ENCODE measurements at places on chromosomes 5 and 9.

- DNase-seq: no peak
Observed at GRCh38 chr5:10583663-10584572, 20.0 kb downstream of the ANKRD33B start.

DNA sequence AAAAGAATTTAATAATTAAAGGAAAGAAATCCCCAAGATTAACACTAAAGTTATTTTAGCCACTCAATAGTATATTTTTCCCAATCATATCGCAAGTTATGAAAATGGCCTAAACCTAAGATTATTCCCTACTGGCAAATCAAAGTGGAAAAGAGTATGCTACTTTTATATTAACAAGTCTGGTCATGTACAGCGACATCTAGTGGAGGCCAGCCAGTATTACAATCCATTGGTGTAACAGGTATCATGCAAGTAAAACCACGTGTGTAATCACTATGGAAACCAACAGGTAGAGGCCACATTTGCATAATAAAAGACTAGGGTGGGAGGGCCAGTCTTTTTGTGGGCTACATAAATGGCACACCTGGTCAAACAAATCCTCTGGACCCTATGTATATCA lies 976.4 kb upstream of the CDH9 start:
- no peak for DNase-seq

- no peak for DNase-seq
Observed at GRCh38 chr9:90240541-90240940, 402.1 kb downstream of the DIRAS2 start.

DNA sequence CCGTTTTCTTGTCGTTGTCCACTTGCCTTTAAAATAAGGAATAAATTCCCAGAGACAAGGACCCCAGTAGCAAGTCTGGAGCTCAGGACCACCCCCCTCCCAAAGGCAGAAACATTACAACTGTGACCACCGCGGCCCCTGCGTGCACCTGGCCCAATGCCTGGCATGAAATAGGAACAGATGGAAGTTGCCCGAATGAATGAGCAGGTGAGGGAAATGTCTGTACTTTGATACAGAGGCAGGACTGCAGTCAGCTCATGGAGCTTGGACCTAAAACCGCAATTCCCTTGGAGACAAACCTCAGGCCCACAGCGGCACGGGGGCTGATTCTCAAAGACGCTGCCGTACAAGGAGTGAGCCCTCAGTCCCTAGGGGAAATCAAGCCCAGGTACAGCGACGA lies 55.3 kb upstream of the SARDH start:
- DNase-seq: no peak

GRCh38 chr5:91223886-91224285 lies 159.2 kb downstream of the ARRDC3 start:
- DNase-seq: no peak

DNA sequence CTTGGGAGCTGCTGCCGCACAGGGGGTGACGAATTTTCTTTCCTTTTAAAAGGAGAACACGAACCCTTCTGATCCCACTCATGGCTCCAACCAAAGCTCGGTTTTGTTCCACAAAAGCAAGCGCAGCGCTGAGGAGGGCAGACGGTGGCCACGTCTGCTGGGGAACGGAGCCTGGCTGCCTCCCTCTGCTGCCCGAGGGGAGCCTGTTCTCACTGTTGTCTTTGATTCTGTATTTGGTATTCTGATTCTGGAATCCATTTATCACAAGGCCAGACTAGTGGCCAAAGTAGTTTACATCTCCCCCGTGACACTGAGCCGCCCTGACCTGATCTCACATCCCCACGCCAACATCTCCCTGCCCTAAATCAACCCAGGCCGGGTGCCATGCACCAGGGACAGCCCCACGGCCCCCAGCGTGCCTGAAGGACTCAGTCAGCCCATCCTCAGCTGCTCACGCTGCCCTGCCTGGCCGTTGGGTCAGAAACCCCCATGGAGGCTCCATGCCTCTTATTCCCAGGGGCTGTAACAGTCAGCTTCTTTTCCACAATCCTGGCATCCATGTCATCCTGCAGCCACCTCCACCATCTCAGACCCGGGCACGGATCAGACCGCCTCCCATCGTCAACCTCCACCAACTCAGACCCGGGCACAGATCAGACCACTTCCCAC lies 6.7 kb upstream of the NSMF start:
- DNase-seq: no peak

DNA sequence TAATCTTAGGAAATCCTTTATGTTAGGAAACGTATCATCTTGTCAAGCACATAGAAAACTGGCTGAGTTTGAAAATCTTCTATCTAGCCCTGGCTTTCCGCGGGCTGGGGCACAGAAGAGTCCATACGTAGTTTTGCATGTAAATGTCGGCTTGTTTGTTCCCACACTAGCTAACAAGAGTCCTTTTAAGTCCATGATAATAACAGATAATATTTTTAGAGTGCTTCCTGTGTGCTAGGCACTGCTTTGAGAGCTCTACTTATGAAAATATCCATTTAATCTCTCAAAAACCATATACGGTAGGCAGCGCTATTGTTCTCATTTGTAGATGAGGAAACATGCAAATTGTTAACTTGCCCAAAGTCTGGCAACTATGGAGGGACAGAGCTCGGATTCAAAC lies 40.5 kb downstream of the FYB1 start:
- no peak for DNase-seq

GRCh38 chr5:4180703-4181102 lies 585.1 kb downstream of the IRX1 start:
- DNase-seq: no peak

GRCh38 chr5:171420431-171421241 lies 1.2 kb downstream of the FGF18 start:
- DNase-seq: no peak

- DNase-seq: no peak
Observed at GRCh38 chr5:145375521-145375920, 459.6 kb downstream of the PRELID2 start.

- peak; percentile 40 for DNase-seq
Observed at GRCh38 chr5:138354926-138355378, 2.5 kb downstream of the KDM3B start.

DNA sequence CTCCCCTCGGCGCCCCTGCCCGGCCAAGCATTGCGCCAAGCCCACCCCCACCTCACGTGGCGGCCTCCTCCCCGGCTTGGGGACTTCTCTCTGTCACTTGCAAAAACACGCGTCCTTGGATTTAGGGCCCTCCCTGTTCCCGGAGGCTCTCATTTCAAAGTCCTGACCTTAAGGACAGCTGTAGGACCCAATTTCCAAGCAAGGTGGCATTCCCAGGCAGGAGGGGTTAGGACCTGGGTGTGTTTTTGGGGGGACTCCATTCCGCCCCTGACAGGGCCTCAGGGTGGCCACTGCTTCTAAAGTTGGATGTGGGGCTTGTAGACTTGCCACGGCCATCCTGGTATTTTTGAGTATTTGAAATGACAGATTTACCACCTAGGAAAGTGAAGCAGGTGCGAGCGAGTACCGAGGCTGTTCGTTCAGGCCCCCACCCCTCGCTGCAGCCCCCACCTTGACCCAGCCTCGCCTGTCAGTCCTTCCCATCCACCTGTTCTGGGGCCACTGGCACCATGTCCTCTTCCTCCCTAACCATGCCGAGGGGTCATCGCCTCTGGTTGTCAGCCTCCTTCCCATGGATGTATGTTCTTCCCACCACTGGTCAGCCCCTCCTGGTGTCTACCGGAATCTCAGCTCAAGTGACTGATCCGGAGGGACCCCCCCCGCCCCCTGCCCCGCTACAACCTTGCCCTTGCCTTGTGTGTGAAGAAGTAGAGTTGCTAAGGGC lies 52.4 kb downstream of the MRPL36 start:
- DNase-seq: no peak

DNA sequence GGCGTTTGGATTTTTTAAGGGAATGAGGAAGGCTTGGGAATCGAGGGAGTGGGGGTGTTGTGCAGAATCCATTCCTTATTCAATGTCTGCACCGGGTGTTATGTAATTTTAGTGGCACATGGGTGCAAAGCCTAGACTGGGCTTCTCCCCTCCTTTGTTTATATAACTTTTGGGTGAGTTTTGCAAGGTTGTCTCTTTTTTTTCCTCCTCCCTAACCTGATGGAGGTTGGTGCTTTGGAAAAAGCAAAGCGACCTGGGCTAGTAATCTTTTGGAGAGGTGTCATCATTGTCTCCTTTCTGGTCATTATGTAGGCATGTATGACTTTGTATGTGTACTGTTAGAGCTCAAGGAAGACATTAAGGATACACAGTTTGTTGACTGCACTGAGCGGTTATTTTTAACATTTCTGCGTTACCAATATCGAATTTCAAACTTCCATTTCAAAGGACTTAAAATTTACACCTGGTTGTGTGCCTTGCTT lies 3.1 kb downstream of the SMARCA2 start:
- DNase-seq: no peak

DNA sequence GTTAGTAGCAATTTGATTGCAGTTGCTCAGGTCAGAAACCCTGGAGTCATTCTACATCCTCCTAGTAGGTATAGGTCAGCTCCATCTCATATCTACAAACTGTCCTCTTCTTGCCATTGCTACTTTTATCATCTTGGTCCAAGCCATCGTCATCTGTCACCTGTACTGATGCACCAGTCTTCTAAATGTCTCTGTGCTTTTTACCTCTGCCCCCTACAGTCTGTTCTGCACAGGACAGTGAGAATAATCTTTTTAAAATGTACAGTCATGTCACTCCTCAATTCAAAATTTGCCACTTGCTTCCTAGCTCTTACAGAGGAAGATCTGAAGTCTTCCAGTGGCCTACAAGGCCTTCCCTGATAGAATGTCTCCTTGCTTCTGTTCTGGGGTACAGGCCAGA lies 6.8 kb downstream of the NNT start:
- DNase-seq: no peak

DNA sequence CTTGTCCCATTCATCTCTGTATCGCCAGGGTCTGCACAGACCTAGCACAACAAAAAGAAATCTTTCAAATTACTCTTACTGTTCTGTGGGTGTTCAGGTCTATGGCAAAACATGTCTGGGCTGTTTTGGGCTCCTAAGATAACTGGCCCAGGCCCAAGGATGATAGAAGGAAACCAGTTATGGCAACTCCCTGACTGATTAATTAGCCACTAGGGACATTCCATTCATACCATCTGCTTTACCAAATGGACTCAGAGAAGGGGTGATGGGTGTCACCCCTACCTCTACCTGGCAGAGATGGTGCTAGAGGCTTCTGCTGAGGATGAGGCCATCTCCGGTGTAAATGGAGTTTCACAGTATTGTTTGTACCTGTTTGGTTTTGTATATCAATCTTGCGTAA lies 1.9 kb downstream of the SLC31A2 start:
- no peak for DNase-seq

- DNase-seq: no peak
Observed at GRCh38 chr5:74992791-74993190, 59.6 kb downstream of the GCNT4 start.

GRCh38 chr5:32193591-32193990 lies 19.5 kb upstream of the GOLPH3 start:
- DNase-seq: no peak

GRCh38 chr9:88933607-88934379 lies 57.5 kb upstream of the S1PR3 start:
- no peak for DNase-seq

DNA sequence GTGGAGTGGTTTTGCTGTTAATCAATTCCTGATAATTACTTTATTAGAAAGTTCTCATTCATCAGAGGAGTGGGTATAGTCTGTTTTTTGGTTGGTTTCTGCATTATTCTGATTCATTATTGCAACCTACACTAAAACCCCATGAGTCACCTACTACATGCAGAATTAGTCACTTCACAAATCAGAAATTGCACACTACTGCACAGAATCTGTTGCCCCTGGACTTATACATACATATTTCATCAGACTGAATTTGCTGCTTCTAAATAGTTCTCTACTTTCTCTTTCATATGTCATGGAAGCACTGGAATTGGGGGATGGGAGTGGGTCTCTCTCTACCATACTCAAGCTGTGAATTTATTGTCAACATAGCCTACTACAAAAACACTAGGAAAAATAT lies 585.1 kb downstream of the DNAH5 start:
- DNase-seq: no peak

- no peak for DNase-seq
Observed at GRCh38 chr5:113215401-113216060, 219.3 kb downstream of the TSSK1B start.

DNA sequence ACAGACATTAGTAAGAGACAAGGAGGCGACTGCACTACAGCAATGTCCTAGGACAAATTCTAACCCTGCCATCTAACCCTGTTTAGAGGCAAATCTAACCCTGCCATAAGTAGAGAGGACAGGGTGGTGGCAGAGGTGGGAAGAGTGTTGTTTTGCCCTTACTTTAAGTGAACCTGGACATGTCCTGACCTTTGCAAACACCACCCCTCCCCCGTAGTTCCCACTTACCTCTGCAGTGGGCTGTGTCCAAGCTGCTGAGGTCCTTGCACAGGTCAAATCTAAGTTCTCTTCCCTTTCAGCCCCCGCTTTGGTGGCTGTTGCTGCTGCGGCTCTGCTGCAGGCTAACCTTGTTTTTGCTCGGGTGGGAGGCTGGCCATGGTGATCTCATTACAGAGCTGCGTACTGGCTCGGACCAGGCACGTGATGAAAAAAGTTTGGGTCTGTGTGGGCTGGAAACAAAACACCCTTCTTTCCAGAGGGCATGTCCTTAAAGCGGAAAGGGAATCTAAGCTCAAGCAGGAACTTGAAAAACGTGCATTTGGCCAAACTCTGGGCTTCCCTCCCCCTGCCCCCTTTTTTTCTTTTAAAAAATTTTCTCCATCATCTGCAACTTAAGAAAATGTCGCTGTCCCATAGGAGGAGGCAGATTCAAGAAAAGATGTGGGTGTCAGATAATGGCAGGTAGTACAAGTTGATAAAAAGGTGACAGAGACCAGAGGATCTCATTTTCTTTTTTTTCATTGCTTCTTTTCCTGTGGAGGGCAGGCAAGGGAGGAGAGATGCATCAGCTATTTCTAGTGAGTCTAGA lies at the start of gene FAXDC2:
TSS of gene FAXDC2 (minus strand) at position 349 of the 808 bp plus-strand sequence. CDS start 12,425 bp downstream, outside the sequence.
- DNase-seq: no peak

DNA sequence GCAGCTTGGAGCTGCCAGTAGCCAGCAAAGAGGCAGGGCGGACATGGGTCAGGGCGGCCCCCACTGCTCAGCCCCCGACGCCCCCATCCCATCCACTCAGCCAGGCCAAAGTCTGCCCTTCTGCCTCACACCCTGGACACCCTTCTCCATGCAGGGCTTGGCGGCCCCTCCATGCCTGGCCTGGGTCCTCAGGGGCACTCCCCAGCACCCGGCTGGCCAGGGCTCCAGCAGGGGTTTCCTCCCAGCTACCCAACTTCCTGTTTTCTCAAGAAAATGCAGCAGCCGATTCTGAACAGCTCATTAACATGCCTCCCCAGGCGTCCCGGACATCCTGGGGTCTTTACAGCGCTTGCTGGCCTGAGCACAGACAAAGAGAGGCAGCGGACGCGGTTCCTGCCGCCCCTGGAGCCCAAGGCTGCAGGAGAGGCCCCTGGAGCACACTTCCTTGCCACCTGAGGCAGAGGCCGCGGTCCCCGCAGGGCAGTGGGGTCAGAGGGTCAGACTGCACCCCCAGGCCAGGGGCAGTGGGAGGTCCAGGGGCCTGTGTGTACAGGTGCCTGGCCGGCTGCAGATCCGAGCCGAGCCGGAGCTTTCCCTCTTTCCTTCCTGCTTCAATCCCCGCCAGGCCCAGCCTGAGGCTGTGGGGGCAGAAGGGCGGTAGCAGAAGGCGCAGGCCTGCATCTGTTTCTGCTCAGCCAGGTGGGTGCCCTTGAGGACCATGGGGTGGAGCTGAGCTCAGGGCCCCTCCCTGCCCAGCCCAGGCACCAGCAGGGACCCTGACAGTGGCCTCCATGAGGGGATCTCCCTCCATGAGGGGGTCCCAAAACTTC lies 18.7 kb upstream of the NRARP start:
- DNase-seq: no peak

All from activated CD4-positive, alpha-beta T cell treated with anti-CD3 and anti-CD28 coated beads for 24 hours (primary cell).